ENCODE measurements at places on chromosomes 1 and 21. TPM values are rescaled to one million over a fixed set of nuclear protein-coding genes. Genes with fewer than 3 reads are reported as not detected.

DNA sequence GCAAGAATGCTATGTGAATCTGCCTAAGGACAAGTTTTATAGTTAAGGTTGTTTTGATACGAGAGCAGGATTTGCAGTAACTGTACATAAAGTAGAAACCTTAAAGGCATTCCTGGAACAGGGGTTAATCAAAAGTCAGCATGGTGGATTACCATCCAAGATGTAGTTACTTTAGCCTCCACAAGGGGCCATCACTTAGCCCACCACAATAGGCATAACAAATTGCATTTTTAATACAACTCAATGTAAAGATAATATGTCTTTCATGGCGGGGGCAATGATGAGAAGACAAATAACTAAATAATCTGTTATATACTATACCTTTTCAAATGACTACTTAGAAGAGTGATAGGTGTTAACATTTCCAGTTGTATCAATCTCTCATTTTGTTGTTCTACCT is 611.2 kb upstream of the ADGRL4 start:
- peak; percentile 31 for DNase-seq

DNA sequence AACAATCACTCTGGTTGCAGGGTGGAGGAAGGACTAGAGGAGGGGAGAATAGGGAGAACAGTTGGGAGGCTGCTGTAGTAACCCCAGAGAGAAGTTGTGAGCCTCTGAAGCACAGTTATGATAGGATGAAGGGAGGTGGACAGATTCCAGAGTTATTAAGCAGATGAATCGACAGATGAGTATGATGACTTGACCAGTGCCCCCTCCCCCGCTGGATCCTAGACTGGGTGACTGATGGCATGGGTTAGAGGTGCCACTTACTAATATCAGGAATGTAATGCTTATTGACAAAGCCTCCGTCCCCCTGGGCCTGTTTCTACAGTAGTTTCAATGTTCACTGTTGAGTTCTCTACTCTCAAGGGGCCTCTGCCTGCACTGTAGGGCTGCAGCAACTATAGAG is 14.0 kb upstream of the TIPRL start:
- DNase-seq, result no peak

Gene GPA33
- total RNA-seq, result not detected

GRCh38 chr21:29671728-29672127 is 268.1 kb downstream of the GRIK1 start:
- peak; percentile 19 for DNase-seq

Gene CD1B
- total RNA-seq, result not detected

GRCh38 chr1:94821636-94822305 is 1.6 kb downstream of the SLC44A3 start:
- DNase-seq, result no peak

Gene ZYG11A
- 4.3 TPM for total RNA-seq

Gene OR2L8
- total RNA-seq, result not detected

Gene AADACL3
- total RNA-seq, result 1.5 TPM

GRCh38 chr1:35573198-35574124 is at the start of gene TFAP2E:
TFAP2E (plus strand) TSS chr1:35573314; CDS start chr1:35573578, 264 bp downstream.
- peak; percentile 79 for DNase-seq

DNA sequence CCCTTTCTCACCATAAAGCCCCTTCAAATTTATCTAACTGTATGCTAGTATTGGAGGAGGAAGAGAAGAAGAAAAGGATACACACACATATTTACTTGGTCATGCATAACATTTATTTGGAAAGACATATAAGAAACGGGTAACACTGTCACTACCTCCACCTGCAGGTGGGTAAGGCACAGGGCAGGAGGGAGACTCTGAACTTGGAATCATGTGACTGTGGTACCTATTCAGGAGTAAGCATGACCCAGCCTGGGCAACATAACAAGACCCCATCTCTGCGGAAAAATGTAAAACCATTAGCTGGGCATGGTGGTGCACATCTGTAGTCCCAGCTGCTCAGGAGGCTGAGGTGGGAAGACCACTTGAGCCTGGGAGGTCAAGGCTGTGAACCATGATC is 1.4 kb upstream of the PADI6 start:
- DNase-seq, result peak; percentile 75

- DNase-seq, result no peak
These were observed 134.5 kb downstream of the LRIG2 start for GRCh38 chr1:113207457-113207856.

Data from GM23338 (cell line).